Sigmoid colon (tissue), 7 donors: ENCODE measurements at places on chromosomes 1 and 21.

DNA sequence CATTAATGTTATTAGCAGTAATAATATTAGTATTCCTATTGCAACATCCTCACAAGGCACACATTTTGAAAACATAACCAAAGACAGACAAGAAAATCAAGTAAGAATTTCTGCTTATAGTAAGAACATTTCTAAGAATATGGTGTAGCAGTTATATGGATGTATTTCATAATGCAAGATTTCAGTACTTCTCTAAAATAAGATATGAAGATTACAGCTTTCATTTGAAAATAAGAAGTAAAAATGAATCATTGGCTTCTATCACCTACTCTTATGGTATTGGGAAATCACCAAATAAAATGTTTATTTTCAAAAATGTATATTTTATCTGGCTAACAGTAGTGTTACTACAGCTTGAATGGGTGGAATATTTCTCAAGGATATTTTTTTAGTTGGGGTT is 103.8 kb upstream of the USP25 start:
- no peaks in the 10 kb centered on the region for H3K27me3 ChIP-seq
- no peaks in the 10 kb centered on the region for H3K4me1 ChIP-seq

GRCh38 chr1:160143695-160144094 is 7.7 kb upstream of the ATP1A4 start:
- no peak overlapping the region for H3K27ac ChIP-seq
- no peak for DNase-seq
- no peaks in the 10 kb centered on the region for H3K27me3 ChIP-seq
- H3K36me3 ChIP-seq, result peaks cover 8% of the 10 kb centered on the region

DNA sequence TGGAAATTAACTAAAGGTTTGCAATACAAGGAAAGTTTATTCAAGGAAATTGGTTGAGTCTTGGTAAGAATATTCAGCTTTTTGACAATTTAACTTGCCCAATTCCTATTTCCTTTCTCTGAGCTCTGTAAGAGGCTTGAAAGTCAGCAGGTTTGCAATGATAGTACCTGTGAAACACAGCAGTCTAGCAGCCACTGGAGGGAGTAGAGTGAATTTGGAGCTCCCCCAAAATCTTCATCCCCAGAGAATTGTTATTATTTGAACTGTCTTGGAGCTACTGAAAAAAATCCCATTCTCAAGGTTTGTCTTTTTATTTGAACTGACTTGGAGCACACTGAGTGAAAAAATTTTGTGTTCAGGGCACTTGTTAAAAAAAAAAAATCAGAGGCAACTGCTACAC is 654.2 kb upstream of the PKN2 start:
- DNase-seq, result no peak
- H3K27me3 ChIP-seq, result no peaks in the 10 kb centered on the region
- no peaks in the 10 kb centered on the region for H3K4me1 ChIP-seq

DNA sequence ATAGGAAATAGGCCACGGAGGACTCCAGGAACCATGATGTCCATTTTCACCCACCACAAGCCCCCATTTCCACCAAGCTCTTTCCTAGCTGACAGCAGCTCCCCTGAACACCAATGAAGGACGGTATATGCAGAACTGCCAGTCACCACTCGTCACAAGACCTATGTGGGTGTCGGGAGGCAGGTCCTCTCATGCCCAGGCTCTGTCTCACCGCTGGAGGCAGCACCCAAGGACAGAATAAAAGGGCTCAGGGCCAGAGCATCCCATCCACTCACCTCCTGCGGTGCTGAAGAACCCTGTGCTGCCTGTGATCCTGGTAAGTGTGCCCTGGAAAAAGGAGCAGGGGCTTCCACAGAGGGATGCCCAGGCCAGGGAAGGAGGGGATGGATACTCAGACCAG is at the start of gene LCE1F:
LCE1F (plus strand) TSS at position 266 of the 400 bp plus-strand sequence. CDS start 1,232 bp downstream, outside the sequence.
- H3K27ac ChIP-seq, result no peak within 1 kb of the TSS
- H3K27me3 ChIP-seq, result no peaks in the 10 kb centered on the region
- H3K4me3 ChIP-seq, result no peak within 1 kb of the TSS
- H3K4me1 ChIP-seq, result no peaks in the 10 kb centered on the region
- H3K36me3 ChIP-seq, result no peaks in the 10 kb centered on the region
- no peak for DNase-seq
